ENCODE measurements at places on chromosomes 11 and 22. TPM values are rescaled to one million over a fixed set of nuclear protein-coding genes. Genes with fewer than 3 reads are reported as not detected.

The NRGN gene
- 15.9 TPM for polyA plus RNA-seq

- DNase-seq: no peak
Observed at GRCh38 chr22:45149671-45150070, 14.1 kb upstream of the NUP50 start.

DNA sequence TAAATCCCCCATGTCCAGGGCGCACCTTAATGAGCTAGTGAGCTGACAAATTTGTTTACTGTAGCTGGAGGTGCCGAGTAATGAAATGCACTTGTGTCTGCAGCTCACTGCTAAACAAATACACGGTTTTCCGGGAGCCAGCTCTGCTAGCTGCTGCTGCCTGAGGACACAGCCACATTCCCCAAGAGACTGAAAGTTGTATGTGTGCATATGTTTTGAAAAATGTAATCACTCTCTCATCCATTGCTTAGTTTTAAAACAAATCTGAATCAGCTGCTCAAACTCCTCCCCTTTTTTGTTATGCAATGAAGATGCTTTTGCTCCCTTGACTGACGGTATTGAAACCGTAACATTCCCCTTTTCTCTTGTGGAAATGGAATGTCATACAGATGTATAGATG lies 62.4 kb upstream of the NNMT start:
- DNase-seq: no peak

DNA sequence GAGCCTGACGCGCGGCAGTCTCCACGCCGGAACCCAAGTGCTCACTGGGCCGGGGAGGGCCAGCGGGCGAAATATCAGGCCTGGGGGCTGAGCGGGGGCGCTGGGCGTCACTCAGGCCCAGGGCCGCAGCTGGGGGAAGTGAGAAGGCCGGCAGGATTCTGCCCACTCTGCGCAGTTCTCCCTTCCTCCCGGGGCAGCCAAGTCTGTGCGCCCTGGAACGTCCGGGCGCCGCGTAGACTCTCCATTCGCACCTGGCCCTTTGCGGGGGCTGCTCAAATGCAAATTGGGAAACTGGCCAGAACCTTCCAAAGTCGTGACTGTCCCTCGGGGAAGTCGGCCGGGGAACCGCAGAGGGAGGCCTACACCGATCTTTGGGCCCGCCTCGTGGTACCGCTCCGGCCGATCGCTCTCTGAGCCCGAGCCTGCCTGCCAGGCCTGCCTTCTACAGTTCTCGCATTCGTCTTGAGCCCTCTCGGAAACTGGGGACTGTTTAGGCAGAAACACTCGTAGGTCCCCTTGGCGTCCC lies 2.2 kb upstream of the SLC6A5 start:
- no peak for DNase-seq

The SLN gene
- 0.09 TPM for polyA plus RNA-seq
